Hepatocyte (in vitro differentiated cells): ENCODE measurements at places on chromosomes 2 and 18.

- H3K36me3 ChIP-seq, result no peaks in the 10 kb centered on the region
- H3K4me1 ChIP-seq, result no peaks in the 10 kb centered on the region
- H3K27ac ChIP-seq, result no peak overlapping the region
Observed at GRCh38 chr2:59734743-59735142, 818.7 kb downstream of the BCL11A start.

DNA sequence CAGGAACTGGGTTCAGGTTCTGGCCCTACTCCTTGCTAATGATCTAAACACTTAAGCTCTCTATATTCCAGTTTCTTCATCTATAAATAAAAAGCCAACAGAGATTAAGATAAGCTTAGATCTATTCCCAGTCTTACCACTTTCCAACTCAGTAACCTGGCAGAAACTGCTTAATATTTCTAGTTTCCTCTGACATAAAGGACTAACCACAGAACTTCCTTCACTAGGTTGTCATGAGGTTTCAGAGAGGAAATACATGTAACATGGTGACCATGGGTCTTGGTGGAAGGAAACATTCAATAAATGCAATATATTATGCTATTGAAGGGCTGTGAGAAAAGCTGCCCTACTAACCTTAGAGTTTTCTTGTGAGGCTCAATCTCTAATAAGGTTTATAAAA is 114.4 kb upstream of the PDE1A start:
- H3K4me3 ChIP-seq, result no peak overlapping the region
- H3K27me3 ChIP-seq, result no peaks in the 10 kb centered on the region
- H3K36me3 ChIP-seq, result no peaks in the 10 kb centered on the region
- no peak overlapping the region for H3K27ac ChIP-seq

- peak overlapping the region; percentile 83 for H3K27ac ChIP-seq
- DNase-seq, result peak; percentile 82
- no peaks in the 10 kb centered on the region for H3K36me3 ChIP-seq
Observed at GRCh38 chr18:3217948-3218647, 1.7 kb downstream of the MYOM1 start.

- H3K36me3 ChIP-seq, result no peaks in the 10 kb centered on the region
- H3K4me3 ChIP-seq, result no peak overlapping the region
- H3K27ac ChIP-seq, result no peak overlapping the region
- DNase-seq, result no peak
- no peaks in the 10 kb centered on the region for H3K4me1 ChIP-seq
- peaks cover 12% of the 10 kb centered on the region for H3K27me3 ChIP-seq
Observed at GRCh38 chr2:72864500-72864899, 22.7 kb upstream of the SPR start.

DNA sequence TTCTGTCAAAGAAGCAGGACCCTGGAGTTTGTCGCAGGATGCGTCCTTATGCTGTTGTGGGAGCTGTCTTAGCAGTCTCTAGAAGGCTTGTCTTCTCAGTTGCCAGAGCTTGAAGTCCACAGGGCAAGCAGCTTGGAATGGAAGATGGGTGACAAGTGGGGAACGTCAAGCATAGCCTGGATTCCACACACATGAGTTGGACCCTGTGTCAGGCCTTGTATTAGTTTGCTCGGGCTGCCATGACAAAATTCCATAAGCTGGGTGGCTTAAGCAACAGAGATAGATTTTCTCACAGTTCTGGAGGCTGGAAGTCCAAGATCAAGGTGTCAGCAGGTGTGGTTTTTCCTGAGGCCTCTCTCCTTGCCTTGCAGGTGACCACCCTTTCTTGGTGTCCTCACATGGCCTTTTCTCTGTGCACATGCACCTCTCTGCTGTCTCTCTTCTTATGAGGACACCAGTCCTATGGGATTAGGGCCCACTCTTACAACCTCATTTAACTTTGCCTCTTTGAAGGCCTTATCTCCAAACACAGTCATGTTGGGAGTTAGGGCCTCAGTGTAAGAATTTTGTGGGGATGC is 51.3 kb downstream of the THNSL2 start:
- H3K27me3 ChIP-seq, result no peaks in the 10 kb centered on the region
- no peaks in the 10 kb centered on the region for H3K36me3 ChIP-seq
- no peak for DNase-seq
- H3K4me1 ChIP-seq, result no peaks in the 10 kb centered on the region

DNA sequence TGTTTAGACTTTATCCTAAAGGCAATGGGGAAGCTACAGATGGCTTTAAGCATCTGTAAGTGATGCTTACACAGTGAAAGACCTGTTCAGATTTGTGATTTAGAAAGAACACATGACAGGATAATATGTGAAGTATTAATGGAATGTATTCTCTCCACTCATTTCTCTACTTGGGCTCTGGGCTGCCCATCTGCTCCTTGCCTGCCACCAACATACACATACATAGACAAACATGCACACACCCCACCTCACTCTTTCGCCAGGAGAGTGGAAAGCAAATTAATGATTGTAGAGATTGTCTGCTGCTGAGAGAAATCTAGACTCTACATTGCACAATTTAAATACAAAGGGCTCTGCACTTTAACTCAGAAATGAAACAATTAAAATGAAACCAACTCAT is 61.0 kb upstream of the NFE2L2 start:
- H3K27ac ChIP-seq, result peak overlapping the region; percentile 22
- H3K27me3 ChIP-seq, result no peaks in the 10 kb centered on the region
- peaks cover 15% of the 10 kb centered on the region for H3K4me1 ChIP-seq
- no peaks in the 10 kb centered on the region for H3K36me3 ChIP-seq
- no peak for DNase-seq

DNA sequence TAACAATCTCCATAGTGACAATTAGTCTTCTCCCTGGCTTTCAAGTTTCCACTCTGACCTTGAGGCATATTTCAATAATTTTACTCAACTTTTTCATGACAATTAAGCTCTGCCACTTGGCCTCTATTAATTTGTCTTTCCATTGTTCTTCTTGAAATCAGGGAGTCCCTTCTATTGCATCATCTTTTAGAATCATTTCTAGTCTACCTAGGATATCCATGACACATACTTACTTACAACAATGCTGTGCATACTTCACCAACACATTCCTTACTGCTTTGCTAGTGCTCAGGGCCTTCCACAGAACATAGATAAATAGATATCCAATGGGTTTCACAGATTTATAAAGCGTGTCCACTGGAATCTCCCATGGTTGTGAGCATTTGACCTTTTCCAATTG is 331.5 kb upstream of the LRP1B start:
- H3K4me3 ChIP-seq, result no peak overlapping the region
- no peaks in the 10 kb centered on the region for H3K27me3 ChIP-seq
- H3K27ac ChIP-seq, result no peak overlapping the region
